Stimulated activated CD4-positive, alpha-beta T cell treated with anti-CD3 and anti-CD28 coated beads, Interleukin-12 subunit alpha, Interleukin-12 subunit beta, amount 100 ng/mL, for 4 hours (primary cell): ENCODE measurements at places on chromosomes 16 and 17.

DNA sequence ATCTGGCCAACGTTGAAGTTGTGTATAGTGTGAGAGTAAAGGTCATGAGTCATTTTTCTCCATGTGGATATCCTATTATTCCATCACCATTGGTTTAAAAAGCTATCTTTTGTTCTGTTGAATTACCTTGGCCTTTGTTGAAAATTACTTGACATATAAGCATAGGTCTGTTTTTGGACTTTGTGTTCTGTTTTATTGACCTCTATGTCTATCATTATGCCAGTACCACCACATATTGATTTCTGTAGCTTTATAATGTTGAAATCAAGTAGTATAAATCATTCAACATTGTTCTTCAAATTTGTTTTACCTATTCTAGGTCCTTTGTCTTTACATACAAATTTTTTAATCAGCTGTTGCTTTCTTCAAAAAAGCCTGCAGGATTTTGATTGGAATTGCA is 58.5 kb downstream of the NLK start:
- DNase-seq, result no peak

- no peak for DNase-seq
Measured at GRCh38 chr16:52376676-52377280, 170.2 kb downstream of the TOX3 start.

DNA sequence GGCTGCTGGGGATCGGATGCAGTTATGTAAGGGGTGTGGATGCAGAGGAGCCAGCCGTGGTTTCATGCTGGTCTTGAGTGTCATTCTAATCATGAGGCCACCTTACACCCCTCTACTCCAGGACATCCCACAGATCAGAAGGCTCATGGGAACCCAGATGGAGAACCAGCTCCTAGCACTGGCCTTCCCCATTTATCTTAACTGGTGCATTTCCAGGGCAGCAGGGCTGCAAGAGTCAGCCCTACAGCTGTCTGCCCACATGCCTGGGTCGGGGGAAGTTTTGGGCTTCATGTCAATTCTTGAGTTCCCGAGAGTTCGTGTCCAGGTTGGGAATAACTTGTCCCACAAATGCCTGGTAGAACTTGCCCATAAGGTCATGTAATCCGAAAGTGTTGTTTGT is 29.1 kb downstream of the RPTOR start:
- no peak for DNase-seq

DNA sequence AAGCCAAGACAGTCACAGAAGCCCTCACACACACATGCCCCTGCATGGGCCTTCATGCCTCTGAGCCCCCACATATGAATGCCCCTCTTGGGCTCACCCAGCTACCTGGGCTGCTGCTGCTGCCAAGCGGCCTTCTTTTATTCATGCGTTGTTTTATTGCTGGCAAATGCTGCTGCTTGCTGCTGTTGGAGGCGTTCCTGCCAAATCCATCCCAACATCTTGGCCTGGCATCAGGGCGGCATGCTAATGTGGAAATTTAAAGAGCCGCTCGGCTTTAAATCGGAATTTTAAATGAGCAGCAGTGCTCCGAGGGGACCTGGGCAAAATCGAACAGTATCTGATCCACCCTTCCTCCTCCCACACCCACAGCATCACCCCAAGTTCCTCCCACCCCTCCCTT is 39.0 kb downstream of the NEUROD2 start:
- DNase-seq, result no peak

GRCh38 chr17:63479495-63480184 is 2.8 kb downstream of the ACE start:
- no peak for DNase-seq

- no peak for DNase-seq
Measured at GRCh38 chr17:76566988-76567431, 18.6 kb downstream of the ST6GALNAC2 start.

- DNase-seq, result peak; percentile 17
Measured at GRCh38 chr17:55348749-55349354, 72.8 kb downstream of the MMD start.

GRCh38 chr17:73349138-73349537 is 37.3 kb upstream of the CDC42EP4 start:
- DNase-seq, result no peak

DNA sequence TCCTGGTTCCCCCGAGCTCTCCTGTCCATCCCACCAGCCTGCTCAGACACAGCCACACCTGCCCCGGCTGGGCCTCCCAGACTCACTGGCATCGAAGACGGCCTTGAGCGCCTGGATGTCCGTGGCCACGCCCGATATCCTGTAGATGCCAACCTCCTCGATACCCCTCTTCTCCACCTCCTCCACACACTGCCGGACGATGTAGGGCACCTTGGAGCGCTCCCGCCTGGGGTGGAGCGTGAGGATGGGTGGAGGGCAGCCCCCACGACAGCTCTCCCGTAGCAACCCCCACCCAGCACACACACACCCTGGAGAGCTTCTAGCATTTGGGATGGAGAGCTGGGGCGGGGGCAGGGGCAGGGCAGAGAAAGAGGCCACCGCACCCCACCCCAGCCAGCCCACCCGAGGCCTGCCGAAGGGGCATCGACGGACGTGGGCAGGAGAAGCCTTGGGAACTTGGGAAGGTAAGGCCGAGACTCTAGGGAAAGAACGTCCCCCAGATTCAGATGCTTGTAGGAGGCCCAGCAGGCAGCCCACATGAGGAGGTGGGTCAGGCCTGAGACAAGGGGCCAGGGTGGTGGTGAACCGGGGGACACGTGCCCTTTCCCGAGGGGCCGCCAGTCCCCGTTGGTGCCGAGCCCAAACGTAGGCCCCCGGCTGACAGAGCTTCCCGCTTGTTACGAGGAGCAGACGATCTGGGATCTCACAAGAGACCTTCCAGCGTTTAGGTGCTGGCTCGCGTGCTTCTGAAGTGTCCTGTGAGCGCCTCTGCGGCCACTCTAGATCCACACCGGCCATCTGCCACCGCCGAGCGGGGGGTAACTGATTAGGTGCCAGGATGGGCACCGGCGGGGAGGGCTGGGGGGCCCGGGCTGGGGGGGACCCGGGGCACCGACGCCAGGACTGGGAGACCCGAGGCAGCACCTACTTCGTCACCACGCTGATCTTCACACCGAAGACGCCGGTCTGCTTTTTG is 15.1 kb downstream of the TIMM22 start:
- DNase-seq, result no peak

- peak; percentile 36 for DNase-seq
Measured at GRCh38 chr17:56593086-56593645, 333 bp upstream of the NOG start.

DNA sequence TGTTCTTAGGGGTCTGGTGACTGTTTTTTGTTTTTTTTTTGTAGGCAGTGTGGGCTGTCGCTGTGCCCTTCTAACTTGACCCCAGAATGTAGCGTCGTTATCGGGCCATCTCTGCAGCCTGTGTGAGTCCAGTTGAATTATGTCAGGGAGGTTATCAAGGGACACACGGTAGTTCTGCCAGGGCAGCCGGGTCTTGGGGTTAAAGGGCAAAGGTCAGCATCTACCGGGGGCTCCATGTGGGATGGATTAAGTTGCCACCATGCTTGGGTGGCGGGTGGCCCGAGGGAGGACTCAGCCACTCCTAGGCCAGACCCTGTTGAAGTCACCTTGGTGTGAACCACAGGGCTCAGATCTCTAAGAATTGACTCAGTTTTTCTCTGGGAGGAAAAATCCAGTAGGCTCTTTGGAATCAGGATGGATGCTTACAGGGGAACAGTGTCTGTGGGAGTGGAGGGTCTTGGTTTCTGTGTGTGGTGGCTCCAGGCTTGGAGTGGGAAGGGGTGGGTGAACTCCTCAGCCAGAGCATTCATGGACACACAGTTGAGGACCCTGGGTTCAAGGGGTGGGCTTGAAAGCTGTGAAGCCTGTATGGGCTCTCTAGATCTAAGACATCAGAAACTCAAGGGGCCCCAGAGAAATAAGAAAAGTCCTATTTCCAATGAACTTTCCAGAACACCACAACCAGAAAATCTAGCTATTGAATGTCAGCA is 191.7 kb downstream of the IRF8 start:
- DNase-seq, result no peak

GRCh38 chr17:68567581-68567980 is 33.6 kb downstream of the FAM20A start:
- no peak for DNase-seq

DNA sequence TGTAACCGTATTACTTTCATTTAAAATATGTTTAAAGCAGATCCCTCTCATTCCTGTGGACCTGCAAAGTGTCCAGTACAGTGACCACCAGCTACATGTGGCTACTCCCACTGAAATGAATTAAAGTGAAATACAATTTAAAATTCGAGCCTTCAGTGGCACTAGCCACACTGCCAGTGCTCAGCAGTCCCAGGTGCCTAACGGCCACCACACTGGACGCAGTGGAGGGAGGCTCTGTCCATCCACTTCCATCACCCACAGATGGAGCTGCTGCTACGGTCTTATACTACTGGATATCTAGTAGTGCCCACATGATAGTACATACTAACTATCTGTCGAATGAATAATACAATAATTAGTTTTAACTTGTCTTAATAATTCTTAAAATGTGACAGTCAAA is 2.3 kb upstream of the CBX2 start:
- DNase-seq, result no peak

GRCh38 chr17:68029512-68030215 is 5.9 kb upstream of the KPNA2 start:
- DNase-seq, result no peak

DNA sequence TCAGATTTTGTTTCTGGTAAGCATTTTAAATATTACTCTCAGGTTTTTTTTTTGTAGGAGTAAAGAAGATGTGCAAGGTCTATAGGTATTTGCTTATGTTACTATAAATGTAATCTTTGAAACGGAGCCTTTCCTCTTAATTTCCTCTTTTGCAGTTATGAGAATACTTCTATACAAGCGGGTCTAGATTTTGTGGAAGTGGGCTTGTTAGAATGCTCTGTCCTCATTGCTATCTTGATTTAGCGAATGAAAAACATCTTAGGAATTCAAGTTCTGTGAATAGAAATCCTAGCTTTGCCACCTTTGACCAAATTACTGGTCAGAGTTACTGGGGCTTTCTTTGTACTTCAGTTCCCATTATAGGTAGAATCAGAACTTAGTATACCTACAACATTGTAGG is 80.3 kb downstream of the EFCAB13 start:
- no peak for DNase-seq

GRCh38 chr17:57512258-57512657 is 232.8 kb downstream of the CCDC182 start:
- no peak for DNase-seq

GRCh38 chr17:74637265-74637664 is 13.7 kb upstream of the CD300E start:
- DNase-seq, result no peak

DNA sequence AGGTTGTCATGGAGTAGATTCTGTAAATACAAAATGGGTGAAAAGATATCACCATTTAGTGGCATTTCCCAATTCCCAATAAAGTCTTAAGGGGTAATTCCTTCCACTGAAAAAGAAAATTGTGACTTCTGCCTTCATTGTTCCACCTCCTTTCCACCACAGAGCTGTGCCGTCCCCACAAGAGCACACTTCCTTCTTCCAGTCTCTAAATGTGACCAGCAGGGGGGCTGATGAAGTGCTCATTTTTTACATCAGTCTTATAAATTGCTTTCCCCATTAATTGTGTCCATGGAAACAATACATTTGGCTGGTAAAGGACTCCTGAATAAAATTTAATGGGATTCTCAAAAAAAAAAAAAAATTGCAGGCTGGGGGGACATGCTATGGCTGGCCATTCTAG is 260.8 kb upstream of the PSMD7 start:
- no peak for DNase-seq

DNA sequence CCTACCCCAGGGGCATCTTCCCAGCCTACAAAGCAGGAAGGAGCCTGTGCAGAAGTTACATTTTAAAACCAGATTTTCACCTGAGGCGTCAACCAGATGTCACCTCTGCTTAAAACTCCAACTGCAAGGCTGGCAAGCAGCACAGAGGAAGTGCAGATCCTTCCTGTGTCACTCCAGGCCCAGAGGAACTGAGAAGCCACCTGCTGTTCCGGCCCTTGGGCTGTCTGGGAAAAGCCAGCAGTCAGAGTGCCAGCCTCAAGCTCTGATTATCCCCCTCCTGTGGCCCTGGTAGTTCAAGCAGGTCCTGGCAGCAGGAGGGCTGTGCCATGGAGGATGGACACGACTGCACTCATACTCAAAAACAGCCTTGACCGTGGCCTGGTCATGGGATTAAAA is 10.2 kb downstream of the POLR2C start:
- DNase-seq, result no peak

DNA sequence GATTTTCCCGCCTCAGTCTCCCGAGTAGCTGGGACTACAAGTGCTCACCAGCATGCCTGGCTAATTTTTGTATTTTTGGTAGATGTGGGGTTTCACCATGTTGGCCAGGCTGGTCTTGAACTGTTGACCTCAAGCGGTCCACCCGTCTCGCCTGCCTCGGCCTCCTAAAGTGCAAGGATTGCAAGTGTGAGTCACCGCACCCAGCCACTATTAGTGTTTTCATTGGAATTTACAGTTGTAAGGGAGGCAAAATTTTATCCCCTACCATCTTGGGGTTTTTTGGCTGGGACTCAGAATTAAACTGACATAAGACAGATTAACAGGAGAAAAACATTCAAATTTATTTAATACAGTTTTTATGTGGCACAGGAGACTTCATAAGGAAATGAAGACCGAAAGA is 12.3 kb upstream of the MYCBPAP start:
- no peak for DNase-seq

- DNase-seq, result no peak
Measured at GRCh38 chr16:76784530-76784929, 406.5 kb upstream of the MON1B start.

- DNase-seq, result no peak
Measured at GRCh38 chr17:21510686-21511362, 134.7 kb downstream of the KCNJ12 start.

GRCh38 chr17:17849147-17849820 is 12.5 kb upstream of the SREBF1 start:
- peak; percentile 65 for DNase-seq

- no peak for DNase-seq
Measured at GRCh38 chr17:17043461-17044271, 1.4 kb downstream of the MPRIP start.

DNA sequence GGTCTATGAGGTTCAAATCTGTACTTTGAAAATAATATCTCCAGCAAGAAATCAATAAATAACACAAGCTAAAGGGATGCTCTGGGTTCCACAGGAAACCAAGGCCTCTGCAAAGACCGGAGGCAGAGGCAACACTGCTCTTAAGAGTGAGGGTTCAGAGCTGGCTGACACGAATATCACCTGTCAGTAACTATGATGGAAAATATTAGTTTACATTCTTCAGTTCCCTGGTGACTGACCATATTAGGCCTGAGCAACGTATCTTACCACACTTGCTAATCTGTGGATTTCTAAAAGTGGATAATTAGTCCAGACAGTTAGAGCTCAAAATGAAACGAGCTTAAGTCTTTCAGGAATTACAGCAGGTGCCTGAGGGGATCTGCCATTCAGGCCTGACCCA is 459.3 kb downstream of the HS3ST3B1 start:
- no peak for DNase-seq

DNA sequence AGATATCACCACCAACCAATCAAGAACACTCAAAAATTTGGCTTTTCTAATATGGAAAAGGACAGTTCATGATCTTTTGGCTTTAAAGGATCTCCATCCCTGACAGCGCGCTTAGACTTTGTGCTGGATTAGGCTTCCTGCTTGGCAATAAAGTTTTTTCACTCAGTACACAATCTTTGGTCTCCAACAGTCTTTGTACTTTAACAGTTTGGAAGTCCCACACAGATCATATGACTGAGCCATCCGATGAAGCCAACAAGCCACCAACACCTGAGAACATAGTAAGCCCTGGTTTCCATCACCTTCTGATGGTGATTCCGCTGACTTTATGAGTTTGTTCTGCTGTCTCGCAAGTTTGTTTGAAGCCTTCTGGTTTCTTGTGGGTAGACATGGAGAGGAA is 34.3 kb downstream of the SMURF2 start:
- no peak for DNase-seq
